HS-5 (cell line): ENCODE measurements at places on chromosomes 12 and 14.

DNA sequence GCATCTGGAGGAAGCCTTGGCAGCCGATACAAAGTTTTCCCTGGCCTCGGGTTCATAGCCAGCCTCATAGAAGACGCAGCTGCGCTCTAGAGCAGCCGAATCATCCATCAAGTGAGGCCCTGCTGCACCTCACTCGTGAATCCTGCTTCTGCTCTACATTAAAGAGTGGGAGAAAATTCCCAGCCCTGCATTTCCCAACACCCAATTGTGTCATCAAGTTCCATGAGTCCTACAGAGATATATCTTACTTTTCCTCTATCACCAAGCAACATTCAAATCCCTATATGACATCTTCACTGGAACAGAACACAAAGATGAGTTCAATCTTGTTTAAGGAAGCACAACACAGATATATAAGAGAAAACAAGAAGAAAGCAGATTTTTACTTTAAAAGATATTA lies 139.3 kb downstream of the TTC7B start:
- no peak for DNase-seq

DNA sequence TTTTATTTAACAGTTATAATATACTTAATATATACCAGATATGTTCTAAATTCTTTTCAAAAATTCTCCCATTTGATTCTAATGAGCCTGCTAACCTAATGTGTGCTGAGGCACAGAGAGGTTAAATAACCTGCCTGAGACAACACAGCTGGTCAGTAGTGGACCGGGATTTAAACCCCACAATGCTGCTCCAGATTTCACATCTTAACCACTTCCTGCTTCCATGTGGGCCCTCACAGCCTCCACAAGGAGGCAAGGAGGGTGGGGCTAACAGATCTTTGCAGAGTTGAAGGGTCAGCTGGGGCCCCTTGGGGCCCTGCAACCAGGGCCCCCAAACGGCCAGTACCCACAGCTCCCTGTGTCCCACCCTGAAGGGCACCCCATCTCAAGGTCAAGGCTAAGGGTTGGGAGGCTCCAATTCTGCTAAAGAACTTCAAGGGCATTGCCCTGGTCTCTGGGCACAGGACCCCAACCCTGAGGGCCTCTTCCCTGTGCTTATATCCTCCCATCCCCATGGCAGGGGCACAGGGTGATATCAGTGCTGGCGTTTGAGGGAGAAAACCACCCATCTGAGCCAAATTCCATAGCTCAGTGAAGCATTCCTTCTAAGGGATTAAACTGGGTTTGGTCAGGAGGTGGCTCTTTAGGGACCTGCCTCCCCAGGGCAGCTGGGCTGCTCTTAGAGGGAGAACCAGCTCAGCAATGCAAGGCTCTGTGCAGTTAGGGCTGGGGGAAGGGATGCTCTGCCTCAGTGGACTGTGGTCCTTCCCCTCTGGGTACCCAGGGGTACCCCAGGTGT lies 2.2 kb downstream of the KRT80 start:
- no peak for DNase-seq

- no peak for DNase-seq
Observed at GRCh38 chr12:119180380-119181040, 1.8 kb downstream of the HSPB8 start.

GRCh38 chr12:22538311-22538710 lies 6.0 kb downstream of the C2CD5 start:
- DNase-seq: no peak

DNA sequence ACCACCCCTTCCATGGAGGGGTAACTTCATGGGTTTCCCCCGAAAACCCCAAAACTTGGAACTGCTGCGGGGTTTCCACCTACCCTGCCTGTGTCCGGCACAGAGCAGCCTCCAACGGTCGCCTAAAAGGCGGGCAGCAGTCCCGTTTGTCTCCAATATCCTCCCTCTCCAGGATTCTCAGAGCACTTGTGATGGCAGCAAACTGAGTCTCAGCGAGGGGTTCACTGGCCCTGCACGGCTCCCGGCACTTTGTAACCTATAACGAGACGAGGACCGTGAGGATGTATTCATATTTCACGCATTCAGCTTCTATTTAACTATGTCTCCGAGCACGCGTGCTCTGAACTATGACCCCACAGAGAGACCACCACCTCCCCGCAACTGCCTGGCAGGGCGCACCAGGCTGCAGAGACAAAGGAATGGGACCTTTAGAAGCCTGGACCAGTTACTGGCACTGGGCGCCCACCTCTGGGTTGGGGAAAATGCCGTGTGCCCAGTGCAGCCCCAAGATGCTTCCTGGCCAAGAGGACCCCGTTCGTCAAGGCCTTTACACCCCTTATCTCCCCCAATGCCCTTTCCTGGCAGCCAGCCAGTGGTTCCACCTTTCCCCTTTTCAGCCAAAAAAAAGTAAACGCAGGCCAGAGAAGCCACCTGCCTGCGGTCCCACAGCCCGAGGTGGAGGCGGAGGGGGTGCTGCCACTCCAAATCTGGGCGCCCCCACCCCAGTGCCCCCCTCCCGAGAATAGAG lies 173.1 kb upstream of the RTL1 start:
- no peak for DNase-seq

- DNase-seq: no peak
Observed at GRCh38 chr14:61329478-61330051, 8.2 kb downstream of the PRKCH start.

- DNase-seq: no peak
Observed at GRCh38 chr12:112285600-112286401, 96.4 kb downstream of the HECTD4 start.

DNA sequence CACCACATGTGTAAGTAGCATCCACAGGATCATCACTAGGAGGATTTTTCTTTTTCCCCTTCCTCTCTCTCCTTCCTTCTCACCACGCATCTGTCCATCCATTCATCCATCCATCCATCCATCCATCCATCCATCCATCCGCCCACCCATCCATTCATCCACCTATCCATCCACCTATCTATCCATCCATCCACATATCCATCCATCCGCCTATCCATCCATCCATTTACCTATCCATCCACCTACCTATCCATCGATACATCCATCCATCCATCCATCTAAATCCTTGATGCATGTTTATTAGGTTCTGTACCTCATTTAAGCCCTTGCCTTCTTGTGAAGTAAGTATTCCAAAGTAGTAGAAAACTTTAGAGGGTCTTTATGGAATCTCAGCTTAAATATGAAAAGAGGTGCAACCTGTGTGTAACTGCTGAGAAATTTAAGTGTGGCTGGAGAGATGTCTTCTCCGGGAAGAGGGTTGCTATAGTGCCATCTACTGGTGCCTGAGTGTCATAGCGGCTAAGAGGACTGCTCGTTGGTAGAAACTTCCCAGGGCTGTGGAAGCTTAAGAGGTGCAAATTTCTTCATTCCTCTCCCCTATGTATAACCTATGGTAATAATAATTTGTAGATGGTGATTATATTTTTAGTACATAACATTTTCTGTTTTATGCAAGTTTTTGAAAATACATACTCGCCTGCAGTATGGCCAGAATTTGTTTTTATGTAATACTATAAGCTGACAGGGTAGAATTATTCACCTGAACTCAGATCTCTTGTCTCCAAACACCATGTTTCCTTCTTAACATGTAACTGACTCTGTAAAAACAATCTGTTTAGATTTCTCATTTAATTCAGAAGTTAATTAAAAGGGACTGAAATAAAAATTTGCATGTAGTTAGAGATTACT lies 46.0 kb downstream of the MYO1H start:
- peak; percentile 18 for DNase-seq

- DNase-seq: no peak
Observed at GRCh38 chr12:50157259-50157658, 9.9 kb downstream of the CERS5 start.

GRCh38 chr14:47284283-47284682 lies 391.1 kb downstream of the MDGA2 start:
- no peak for DNase-seq

DNA sequence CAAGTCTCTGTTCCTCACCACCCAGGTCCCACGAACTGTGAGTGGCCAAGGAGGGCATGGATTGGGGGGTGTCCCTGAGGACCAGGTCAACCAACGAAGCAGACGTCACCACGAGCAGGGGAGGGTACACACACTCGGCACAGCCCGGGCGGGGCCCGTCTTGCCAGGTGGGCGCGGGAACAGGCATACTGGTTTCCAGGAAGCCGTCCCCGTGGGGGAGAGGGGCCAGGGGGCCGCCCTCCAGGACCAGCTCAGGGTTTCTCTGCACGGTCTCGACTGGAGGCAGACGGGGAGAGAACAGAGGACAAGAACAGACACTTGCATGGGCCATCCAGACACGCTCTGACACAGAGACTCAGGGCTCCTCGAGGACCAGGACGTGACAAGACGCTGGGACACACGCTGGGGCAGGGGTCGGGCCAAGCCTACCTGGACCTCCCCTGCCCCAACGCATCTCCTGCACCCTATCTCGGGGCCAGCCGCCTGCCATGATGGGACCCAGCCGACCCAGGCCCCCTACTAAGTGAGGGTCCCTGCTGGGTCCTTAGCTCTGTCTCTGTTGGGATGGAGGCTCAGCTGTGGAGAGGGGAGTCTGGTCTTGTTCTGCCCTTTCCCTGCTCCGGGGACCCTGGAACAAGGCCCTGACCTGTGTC lies 11.3 kb downstream of the ARL6IP4 start:
- DNase-seq: no peak

DNA sequence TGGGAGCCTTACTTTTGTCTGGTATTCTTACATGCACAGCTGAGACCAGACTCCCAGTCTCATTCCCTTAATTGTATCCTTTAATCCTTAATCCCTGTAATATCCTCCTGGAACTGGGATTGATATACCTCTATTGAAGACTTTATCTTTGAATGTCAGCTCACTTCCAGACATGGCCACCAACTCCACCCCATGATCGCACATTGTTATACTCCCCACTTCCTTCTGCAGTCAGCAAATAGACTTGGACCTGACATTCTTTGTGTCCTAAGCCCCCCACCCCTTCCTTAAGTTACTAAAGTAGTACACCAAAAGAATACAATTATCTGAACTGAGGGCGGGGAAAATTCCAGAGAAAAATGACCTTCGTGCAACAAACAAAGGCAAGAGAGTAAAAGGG lies 8.6 kb upstream of the OSBPL8 start:
- no peak for DNase-seq

GRCh38 chr12:4353785-4354208 lies 25.7 kb downstream of the FGF23 start:
- DNase-seq: no peak

- no peak for DNase-seq
Observed at GRCh38 chr12:130222519-130223218, 60.4 kb downstream of the FZD10 start.

DNA sequence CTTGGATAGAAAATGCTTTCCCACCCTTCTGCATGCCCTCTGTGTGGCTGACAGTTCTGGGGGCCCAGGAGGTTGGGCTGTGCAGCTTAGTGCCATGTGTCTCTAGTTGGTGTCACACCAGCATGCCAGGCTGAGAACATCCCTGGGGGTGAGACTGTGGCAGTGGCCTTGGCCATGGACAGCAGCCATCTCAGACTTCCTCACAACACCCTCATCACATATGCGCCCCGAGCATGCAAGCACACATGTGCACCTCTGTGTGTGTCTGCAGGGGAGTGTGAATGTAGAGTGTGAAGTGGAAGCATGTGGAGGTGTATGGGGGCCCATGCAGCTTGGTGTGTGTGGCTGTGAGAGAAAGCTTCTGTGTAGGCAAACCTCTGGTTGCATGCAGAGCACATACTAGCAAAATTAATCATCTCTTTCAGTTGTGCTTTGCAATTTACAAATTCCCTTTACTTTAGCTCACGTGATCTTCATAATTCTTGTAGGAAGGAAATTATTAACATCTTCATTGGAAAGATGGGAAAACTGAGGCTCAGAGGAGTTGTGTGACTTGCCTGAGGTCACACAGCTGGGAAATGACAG lies 8.4 kb downstream of the ASIC1 start:
- no peak for DNase-seq

DNA sequence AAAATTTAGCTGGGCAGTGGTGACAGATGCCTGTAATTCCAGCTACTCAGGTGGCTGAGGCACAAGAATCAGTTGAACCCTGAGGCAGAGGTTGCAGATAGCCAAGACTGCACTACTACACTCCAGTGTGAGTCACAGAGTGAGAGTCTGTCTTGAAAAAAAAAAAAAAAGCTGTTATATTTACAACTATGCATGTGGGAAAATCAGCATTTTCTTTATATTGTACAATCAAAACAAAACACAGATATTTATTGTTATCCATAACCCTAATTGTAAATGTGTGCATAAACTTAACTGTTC lies 12.5 kb downstream of the C1R start:
- DNase-seq: no peak

- no peak for DNase-seq
Observed at GRCh38 chr12:1933342-1934051, 15.0 kb upstream of the CACNA2D4 start.

DNA sequence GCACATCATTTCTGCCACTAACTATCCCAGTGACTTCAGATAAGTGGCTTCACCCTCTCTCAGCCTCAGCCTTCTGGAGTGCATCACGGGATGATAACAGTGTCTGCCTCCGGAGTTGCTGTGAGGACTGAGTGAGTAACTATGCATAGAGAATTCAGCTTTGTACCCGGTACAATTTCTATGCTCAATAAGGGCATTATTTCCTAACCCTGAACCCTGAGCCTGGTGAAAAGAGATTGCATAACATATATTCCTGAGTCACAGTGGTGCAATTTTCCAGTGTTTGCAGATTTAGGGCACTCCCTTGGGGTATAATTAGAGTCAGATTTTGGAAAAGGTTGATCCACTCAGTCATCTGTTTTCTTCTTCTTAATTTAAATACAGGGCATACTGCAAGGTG lies 181.1 kb downstream of the PTPN11 start:
- DNase-seq: peak; percentile 32

DNA sequence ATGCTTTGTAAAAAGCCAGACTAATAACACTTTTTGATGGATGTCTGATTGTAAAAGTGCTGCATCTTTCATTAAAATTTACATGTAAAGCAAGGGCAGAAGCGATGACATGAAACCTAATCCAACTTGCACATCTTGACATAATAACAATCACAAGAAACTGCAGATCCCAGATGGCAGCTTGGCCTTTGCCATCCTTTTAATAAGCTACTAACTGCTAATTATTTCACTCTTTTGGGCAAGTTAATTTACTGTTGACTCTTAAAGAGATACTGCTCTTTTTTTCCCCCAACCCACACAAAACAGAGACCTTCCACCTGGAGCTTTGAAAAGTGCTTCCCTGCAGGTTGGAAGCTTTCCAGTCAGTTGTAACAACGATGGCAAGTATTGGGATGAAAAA lies 137.5 kb downstream of the NRXN3 start:
- DNase-seq: no peak

GRCh38 chr12:5473076-5473782 lies 41.3 kb downstream of the NTF3 start:
- no peak for DNase-seq

DNA sequence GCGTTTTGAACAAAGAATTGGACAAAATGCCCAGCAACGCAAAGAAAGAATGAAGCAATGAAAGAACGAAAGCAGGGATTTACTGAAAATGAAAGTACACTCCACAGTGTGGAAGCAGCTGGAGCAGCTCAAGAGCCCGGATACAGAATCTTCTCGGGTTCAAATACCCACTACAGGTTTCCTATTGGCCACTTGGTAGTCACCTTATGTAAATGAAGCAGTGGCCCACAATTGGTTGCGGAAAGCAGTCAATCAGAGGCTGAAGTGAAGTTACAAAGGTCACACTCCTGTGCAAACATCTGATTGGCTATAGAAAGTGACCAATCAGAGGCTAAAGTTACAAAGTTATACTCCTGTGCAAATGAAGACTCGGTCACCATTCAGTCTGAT lies 15.0 kb upstream of the PPP1R13B start:
- DNase-seq: no peak
